Skin of body (tissue), 3 donors: ENCODE measurements at places on chromosomes 4 and X. TPM values are rescaled to one million over a fixed set of nuclear protein-coding genes. Genes with fewer than 3 reads are reported as not detected.

DNA sequence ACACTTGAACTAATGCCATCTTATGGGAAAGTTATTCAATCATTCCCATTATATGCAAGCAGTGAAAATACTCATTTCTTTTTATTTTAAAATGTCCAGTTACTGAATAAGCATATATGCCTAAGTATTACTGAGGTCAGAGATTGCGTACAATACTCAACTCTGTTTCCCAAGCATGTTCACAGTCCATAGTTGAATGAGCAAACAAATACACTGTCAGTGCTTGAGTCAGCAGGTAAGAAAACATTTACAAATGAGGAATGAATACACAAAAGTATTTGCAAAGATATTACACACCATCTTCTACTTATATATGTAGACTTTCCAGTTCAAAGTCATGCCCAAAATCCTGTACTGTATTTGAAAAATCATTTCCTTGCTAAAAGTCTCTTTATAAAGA, 74.1 kb downstream of the TSPAN5 start:
- DNase-seq: no peak

Gene ARHGEF6
- total RNA-seq: 18.6 TPM

Gene ARMCX2
- 40.1 TPM for total RNA-seq

GRCh38 chr4:162700358-162700757, 466.3 kb downstream of the NAF1 start:
- no peak for DNase-seq

Gene RBMXL3
- total RNA-seq: not detected

DNA sequence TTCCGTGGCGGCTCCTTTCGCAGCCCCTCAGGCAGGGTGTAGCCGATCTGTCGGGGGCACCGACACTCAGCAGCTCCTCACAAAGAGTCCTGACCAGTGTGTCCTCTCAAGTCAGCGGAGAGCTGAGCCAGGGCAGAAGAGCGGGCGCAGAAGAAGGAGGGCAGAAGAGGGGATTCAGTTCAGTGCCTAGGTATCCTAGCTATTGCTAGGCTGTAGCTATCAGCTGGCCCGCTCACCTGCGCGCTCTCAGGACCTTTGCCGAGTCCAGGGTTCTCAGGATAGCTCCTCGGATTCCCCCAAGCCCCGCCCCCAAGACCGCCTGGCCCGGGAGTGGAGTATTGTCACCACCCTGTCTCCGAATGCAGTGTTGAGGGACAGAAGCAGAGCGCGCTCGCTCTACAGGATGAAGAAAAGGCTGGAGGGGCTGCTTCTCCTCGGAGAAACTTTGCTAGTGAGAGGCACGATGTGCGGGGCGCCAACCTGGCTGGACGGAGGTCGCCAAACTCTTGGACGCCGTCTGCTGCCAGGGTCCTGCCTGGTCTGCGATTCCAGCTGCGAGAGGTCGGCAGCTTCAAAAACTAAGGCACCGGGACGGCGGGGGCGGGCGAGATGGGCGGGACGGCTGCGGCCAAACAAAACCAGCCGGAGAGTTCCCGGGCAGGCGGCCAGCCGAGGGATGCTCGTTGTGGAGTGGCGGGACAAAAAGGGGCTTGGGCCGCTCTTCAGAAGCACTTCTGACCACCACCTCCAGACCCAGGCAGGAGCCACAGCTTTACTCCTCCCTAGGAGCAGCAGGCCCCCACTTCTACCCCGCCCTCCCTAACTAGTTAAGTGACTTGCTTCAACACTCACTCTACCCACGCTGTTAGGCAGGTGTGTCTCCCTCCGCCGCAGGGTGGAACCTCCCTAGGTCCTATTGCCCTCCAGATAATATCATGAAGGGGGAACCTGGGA, at the start of gene XKRX:
XKRX (minus strand) TSS at position 258 of the 954 bp plus-strand sequence. CDS start 613 bp downstream, outside the sequence.
- no peak for DNase-seq

- no peak for DNase-seq
These were observed 10.9 kb upstream of the EXOSC9 start for GRCh38 chr4:121789960-121790829.

DNA sequence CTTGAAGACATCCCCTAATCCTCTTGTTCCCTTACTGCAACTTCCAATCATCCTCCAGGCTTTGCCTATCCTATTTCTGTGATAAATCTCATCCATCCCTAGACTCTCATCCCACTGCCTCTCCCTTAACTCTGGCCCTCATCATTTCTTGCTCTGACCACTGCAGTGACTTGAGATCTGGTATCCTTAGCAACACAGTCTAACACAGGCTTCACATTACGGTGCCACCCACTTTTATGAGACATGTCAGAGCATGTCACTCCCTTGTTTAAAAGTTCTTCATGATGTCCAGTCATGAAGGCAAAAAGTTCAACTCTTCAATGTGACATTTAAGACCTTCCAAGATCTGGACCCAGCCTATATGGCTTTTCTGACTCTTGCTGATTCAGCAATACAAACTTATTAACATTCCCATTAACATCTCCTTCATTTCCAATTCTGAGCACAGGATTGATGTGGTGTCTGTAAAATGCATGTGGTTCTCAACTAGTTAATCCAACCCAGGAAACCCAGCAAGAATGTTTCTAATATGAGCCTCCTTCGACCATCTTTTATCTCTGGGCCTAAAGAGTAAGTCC, 64.0 kb downstream of the OR13H1 start:
- DNase-seq: no peak
